ENCODE measurements at places on chromosomes 1 and 21.

DNA sequence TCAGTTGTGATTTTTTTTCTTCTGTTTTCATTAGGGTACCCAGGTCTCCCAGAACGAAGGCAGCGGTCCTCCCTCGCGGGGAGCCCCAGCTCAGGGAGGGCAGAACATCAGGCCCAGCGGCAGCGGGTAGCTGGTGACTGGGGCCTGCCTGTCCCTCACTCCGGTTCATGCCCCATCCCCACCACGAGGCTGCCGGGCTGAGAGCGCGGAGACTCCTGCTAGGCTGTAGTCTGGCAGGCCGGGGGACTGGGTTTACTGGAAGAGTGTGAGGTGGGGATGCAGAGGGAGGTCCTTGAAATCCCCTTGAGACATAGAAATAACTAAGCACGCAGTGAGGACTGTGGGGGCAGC is 10.5 kb downstream of the BRINP2 start:
- no peak for DNase-seq

DNA sequence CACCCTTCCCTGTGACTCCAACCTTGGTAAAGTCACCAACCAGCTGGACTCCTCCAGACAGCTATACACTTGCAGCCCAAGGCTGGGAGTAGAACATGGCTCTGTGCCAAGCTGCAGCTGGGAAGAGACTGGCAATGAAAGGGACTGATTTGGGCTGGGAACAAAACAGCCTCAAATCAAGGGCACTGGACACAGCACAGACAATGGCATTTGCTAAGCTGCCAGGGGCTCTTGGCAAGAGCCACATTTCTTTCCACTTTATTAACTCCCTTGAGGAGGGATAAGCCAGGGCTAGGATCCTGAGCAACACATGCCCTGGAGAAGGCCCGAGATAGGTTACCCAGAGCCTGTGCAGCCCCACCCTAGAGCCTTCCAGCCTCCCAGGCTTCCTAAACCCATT is 12.0 kb downstream of the SYT11 start:
- no peak for DNase-seq

DNA sequence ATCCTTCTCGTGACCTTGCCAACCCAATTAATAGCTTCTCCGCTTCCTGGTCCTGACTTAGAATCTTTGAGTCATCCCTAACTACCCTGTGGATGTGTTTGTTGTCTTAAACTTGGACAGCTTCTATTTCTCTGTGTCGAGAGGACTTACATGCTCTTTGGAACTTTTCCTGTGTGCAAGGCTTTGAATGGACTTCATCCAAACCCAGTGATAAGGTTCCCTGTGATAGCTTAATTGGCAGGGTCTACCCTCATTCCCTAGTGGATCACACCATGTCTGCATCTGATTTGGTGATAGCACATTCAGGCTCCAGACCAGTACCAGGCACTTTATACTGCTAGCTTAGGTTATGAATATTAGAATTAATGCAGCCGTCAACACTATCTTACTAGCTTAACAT is 378.2 kb upstream of the KAZN start:
- DNase-seq: no peak

DNA sequence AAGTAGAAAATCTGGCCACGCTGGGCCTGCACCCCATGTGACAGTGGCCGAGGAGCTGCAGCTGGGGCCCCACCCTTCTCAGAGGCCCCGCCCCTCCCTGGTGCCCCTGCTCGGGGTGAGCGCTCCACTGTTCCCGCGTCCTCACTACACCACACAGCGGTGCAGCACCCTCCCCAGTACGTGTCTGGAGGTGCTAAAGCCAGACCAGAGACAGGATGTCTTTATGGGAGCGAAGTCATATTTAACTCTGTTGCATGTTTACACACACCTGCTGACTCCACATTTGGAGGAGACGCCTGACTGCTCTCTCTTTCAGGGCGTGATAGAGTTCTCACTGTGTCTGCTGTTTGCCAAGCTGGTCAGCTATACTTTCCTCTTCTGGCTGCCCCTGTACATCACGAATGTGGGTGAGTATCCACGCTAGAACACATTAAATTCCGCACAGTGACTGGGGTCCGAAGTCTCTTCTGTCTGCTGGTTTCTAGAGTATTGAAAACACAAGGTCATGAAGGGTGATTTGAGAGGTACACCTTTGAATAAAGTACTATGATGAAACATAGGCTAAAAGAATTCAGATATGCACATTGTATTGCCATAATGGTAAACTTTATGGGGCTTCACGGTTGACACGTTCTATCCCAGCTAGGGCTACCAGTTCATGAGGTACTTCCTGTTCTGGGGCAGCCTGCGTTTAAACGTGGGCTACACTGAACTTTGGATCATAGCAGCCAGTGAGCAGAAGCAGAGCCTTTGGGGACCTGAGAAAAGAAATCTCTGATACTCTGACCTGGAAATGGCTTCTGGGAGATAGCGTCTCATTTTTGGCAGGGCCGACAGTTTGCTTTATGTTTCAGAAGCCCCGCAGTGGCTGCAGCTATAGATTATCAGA is 48.4 kb downstream of the SLC37A1 start:
- DNase-seq: no peak

- DNase-seq: no peak
These were observed 113.5 kb downstream of the OMA1 start for GRCh38 chr1:58432851-58433668.

- DNase-seq: no peak
These were observed 54.8 kb downstream of the EPRS1 start for GRCh38 chr1:219991511-219991810.

DNA sequence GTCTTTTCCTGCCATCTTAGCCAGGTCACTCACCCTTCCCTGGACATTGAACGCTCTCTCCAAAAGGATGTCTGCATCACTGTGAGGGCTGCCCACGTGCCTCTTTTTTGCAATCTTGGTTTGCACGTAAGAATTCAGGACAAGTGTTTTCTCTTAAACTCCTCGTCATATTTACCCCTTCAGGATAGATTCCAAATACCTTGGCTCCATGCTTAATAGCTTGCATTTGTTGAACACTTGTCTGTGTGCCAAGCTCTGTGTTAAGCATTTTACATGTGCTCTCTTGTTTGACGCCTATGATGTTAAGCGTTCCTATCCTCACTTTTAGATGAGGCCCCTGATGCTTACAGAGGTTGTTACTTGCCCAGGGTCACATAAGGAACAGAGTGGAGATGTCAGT is 29.8 kb downstream of the RCSD1 start:
- no peak for DNase-seq

GRCh38 chr1:46394108-46394871 is at the start of gene FAAH:
TSS of gene FAAH (plus strand) at chr1:46394317. CDS start at chr1:46394349, 32 bp downstream.
- peak; percentile 90 for DNase-seq

GRCh38 chr1:2528966-2529783 is 888 bp downstream of the HES5 start:
- DNase-seq: no peak

GRCh38 chr1:45443580-45444446 is 47.1 kb downstream of the TESK2 start:
- DNase-seq: no peak

- no peak for DNase-seq
These were observed 132.9 kb downstream of the COQ8A start for GRCh38 chr1:227072991-227073390.

DNA sequence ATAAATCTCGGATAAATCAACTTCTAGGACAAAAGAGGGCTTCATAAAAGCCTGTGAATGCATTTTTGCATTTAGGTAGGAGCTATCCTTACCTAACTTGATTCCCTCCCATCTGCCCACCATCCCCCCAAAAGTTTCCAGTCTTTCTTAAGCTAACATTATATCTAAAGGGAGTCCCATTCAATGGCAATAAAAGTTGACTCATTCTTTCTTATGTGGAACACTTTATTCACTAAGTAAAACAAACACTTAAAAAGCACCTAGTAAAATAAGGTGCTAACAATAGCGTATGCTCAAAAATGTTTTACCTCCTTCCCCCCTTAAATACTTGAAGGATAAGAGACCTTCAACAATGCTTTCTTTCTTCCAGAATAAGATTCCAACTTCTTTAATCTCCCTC is 83.8 kb downstream of the GON4L start:
- DNase-seq: no peak

DNA sequence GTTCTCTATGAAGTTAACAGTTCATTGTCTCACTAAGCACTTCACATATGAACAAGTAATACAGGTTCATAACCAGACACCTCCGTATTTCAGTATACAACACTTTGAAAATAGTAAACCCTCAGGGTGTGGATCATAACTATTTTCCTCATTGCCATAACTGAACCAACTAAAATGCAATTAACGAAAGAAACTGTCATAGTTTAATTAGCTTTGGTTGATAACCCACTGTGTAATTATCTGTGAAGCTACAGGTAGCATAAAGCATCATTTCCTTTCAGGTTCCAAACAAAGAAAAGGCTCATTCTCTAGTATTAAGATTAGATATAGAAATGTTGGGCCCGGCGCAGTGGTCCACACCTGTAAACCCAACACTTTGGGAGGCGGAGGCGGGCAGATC is 58.5 kb downstream of the EIF4G3 start:
- DNase-seq: no peak

DNA sequence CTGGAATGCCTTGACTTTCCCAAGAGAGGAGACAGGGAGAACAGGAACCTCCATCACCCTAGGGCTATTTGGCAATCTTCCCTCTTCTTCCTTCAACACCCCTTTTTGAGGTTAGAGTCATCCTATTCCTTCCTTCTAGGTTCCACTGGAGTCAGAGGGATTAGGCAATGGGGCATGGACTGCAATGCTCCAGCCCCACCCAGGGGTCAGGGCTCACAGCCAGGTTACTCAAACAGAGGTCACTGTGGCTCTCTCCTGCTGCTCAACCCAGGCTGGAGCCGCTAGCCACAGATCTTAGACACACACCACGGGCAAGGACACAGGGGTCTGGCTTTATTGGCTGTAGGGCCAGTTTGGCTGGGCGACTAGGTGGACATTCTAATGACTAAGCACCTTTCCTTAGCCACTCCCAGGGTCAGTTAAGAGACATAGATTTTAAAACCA is 145.5 kb upstream of the NRIP1 start:
- no peak for DNase-seq

- DNase-seq: no peak
These were observed 1326.7 kb downstream of the MRPL39 start for GRCh38 chr21:24280596-24280995.

DNA sequence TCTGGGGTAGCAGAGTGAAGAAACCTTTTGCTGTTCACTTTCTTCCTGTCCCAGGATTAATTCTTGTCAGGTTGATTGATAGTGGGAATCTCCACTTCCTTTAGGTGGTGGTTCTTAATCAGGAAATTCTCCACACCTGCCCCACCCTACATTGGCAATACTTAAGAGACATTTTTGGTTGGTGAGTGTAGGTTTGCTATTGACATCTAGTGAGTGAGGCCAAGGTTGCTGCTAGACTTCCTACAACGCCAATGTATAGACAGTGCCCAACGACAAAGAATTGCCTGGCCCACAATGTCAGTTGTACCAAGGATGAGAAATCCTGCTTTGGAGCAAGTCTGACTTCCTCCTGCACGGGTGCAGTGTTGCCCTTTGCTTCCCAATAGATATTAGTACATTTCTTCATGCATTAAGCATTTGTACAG is 38.5 kb downstream of the MAP3K7CL start:
- no peak for DNase-seq

DNA sequence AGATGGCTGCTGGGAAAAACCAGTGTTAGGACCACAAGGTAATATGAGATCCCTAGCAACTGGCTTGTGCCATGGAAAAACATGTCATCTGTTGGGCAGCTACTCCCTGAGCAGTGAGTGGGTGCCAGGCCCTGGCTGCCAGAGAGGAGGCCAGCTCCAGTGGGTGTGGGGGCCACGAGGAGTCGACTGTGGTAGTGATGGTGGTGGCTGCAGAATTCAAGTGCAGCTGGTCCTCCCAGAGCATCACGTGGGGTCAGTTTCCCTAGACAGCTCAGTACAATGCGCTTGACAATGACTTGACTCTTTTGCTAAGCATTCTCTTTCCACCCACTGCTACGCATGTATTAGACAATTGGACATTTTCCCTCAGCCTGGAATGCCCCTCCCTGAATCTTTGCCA is 14.5 kb upstream of the CDC42 start:
- DNase-seq: no peak

GRCh38 chr1:203628201-203629015 is 1.8 kb downstream of the ATP2B4 start:
- DNase-seq: peak; percentile 86

- DNase-seq: no peak
These were observed 7.0 kb upstream of the GREM2 start for GRCh38 chr1:240618946-240619345.

DNA sequence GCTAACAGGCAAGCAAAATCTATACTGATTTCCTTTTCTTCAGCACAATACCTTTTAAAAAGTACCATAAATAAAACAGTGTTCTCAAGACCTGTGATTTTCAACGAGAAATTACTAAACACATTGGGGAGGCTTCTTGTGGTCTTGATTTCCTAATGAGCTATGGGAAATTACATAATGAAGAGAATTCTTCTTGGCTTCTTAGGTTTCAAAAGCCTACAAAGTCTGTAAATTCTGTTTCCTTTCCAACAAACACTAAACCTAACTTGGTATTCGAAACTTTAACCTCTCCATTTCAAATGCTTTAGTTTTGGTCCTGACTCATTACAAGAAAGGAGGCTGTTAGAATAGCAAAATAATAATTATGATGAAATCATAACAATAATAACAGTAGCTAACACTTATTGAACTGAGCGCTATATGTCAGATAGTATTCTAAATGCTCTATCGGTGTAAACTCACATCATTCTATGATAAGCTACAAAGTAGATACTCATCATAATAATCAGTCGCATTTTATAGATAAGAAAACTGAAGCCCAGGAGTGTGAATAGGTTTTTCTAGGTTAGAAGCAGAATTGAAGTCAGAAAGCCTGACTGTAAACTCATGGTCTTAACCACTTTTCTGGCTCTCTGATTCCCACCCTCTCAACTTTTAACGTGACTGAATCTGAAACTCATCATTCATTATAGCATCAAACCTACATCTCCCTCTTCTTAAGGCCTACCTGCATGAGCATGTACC is 486.7 kb downstream of the SMYD3 start:
- DNase-seq: no peak

DNA sequence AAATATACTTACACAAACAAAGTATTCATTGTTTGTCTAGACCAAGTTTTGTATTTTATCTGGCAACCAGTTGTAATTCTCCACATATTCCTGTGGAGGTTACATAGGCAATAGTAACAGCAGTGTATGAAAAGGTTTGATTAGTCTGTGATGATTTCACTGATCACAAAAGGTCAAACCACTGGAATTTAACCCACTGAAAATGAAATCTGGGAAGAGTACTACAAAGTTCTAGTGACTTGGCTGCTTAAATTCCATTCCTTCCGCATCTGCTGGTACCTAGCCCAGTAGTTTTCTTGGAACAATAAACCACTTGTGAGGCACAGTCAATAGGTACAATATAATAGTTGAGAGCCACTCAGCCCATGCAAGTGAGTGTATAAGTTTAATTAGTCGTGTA is 205.4 kb downstream of the NFIA start:
- no peak for DNase-seq

GRCh38 chr1:245997471-245998258 is 509.4 kb downstream of the SMYD3 start:
- no peak for DNase-seq

GRCh38 chr1:87402241-87403002 is 73.7 kb downstream of the LMO4 start:
- DNase-seq: no peak

Measured in osteocyte (in vitro differentiated cells).